NCI-H460 (cell line): ENCODE measurements at places on chromosomes 12 and 14.
A peak's percentile ranks its signal among the peaks of the same experiment; 100 is the strongest.

- no peak for DNase-seq
These were observed 34.9 kb upstream of the TUBA1A start for GRCh38 chr12:49223590-49224369.

- peak; percentile 91 for DNase-seq
These were observed 52.4 kb downstream of the PHLDA1 start for GRCh38 chr12:75979181-75979580.

DNA sequence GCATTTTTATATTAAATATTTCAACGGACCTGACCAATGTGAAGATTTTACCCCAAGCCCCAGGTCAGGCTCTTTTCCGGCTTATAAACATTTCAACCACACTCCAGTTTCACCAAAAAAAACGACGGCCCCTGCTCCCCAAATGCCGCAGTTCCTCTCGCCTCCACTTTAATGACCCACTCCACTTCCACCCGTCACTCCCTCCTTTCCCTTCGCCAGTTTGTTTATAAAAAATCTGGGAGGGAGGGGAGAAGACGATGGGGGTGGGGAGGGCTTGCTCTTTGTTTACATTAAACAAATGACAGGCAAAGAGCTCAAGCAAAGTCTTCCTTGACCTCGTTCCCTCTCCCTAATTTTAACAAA lies 5.4 kb downstream of the SIX6 start:
- no peak for DNase-seq

DNA sequence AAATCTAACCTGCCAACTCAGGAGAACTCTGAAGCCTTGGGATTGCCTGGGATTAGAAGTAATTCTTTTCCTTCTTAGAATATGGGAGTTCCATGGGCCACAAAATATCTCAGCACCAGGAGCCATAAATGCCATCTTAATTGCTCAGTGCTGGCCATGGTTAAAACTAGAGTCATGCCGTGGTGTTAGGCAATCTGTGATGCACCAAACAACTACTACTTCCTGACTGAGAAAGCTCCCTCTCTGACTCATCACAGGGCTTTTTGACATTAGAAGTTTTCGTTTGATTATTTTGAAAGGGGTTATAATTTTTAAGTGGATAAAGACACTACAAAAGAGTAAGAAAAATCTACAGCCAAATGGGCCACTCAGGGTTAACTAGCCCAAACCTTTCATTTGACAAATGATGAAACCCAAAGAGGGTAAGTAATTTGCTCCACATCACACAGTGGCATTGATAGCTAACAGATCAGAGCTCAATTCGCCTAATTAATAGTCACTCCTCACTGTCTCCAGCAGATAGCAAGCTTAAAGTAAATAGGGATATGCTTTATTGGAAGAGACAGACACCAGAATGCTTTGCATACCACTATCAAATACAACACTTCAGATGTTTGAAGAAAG lies 377.3 kb downstream of the EMP1 start:
- peak; percentile 1 for DNase-seq

DNA sequence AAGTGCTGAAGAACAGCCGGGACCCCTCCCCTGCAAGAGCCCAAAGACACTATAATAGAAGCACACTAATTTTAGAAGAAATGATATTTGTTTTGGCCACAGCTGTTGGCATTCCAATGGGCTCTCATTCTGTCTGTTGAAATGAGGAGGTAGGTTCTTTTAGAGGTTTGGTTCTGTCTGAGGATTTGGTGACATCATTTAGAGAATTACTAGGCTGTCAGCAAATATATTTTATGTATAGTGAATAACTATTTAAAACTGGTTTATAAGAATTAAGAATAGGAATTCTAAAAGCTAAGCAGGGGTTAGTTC lies 200.7 kb upstream of the SLC38A2 start:
- no peak for DNase-seq

DNA sequence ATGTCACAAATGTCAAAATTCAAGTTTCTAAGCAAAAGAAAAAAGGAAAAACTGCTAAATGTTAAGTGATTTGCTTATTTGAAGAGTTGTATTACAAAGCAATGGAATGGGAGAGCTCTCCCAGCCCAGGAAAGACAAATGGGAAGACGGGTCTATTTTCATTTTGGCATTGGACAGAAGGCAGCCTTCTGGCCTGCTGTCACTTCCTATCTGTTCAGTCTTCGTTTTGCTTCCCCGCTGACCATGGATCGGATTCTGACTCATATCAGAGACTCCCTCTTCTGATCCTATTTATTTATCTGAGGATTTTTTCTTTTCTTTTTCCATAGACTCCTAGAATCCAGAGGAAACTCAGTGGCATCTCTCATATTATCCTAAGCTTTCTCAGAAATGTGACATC lies 634.9 kb downstream of the DIO2 start:
- DNase-seq: no peak

GRCh38 chr12:87520968-87521367 lies 508.2 kb downstream of the C12orf50 start:
- no peak for DNase-seq

DNA sequence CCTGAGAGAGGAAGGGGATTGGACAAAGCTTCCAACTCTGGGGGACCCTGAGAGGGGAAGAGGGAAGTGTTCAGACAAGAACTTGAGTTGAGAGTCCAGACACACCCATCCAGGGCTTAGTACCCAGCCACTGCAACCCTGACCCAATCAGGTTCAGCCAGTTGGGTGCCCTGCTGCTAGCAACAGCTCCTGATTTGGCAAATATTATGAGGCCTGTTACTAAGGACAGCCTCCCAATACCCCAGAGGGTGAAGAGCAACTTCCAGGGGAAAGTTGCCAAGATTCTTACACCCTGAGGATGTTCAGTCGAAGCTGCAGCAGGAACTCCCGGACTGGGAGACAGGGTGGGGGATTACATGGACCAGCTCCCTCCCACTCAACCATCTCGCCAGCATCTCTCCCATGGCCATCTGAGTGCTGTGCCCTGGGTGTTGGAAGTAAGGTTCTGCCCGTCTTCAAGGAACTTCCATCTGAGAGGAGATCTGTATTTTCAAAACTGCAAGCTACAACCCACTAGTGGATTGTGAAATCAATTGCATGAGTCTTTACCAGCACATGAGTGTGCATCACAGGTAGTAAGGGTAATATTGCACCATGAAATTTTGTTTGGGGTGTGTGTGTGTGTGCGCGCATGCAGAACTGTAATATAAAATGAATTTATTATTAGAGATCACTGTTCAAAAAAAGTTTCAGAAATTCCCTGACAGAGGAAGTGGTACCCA lies 11.5 kb upstream of the KRT78 start:
- DNase-seq: no peak

DNA sequence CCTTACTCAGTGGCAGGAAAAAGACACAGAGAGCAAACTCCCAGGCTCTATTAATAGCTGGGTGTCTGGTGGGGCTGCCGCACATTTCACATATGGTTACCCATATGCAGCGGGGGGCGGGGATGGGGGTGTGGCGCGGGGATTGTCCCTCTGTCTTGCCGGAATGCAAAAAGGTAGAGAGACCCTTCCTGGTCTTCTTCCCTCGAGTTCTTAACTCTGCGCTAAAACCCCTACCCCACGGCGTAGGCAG lies 1.7 kb downstream of the PRMT8 start:
- no peak for DNase-seq

DNA sequence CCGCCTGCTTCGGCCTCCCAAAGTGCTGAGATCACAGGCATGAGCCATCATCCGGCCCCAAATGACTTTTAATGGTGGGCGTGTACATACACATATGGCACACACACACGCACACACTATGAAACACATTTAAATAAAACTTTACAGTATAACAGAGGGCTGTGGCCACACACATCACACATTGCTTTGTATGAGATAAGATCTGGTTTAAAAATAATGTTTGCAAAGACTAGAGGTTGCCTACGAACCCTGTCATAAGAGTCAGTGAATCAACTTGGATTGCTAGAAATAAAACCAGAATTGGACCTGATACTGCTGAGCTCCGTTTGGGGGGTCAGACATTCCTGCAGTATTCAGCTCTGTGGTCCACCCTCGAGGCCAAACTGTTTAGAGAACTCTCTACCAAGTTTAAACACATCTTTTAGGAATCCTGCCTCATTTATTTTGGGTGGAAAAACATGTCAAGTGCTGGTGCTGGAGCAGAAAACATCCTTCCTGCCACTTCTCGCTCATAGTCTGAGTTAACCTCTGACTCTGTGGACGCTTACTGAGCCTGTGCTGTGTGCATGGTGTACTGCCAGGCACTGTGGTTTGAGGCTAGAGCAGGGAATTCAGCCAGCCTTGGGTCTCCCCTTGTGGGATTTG lies 47.8 kb upstream of the EML1 start:
- DNase-seq: no peak

DNA sequence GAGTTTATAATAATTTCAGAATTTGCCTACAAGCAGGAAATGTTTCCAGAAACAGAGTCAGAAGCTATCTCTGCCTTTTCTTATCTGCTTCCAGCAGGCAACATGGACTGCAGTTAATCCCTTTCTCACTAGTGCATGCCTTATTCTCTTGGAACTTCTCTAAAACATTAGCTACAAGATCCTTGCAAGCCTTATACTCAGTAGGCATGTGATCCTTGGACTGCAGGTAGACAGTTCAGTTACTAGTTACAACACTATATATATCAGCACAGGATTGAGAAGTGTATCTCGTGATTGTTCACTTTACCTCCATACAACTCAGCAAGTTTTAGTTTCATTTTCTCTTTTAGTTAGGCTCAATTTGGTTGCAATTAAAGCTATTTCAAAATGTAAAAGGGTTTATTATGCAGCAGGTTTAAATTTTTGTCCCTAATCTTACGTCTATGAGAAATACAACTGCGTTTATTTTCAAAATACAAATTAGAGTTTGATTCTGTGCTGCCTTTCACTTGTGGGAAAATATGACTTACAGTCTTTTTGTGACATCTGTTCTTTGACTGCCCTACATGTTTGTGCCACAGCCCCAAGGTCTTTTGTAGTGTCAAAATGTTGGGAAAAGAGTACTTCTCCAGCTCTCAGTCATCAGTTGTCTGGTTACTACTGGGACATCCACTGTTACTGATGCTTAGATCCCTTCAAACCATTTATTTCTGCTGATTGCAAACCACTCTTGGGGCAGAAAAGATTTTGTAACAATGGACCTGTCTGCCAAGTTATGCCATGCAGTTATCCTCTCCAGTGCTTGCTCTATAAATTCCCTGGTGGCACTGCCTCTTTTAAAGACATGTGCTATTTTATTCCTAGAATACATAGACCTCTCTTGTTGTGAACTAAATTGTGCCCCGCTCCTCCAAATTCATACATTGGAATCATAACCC lies 709.0 kb upstream of the FOXG1 start:
- DNase-seq: peak; percentile 12

DNA sequence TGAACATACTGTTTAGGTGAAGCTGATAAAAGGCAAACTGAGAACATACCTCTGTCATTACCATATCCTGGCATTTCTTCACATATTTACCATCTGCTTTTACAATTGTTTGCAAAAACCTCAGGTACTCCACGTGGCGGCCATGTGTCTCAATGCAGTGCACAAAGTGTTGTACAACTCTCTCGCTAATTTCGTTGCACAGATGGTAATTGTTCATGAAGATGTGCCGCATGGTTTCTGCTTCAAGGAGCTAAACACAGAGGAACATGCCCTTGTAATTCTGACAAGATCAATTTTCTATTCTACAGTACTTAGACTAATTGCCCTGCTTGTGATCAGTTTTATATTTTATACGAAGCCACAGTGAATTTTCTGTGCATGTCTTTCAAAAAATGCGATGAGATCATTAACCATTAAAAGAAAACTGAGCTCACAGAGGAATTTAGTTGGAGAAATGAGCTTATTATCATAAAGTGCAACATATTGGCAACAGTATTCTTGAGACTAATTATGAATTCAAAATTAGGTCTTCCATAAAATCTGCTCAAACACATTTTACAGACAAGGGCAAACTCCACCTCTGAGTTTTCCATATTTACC lies 233.8 kb downstream of the ITPR2 start:
- no peak for DNase-seq

GRCh38 chr14:91300283-91300895 lies 55.9 kb upstream of the GPR68 start:
- DNase-seq: no peak

GRCh38 chr12:131922772-131923171 lies 6.3 kb upstream of the PUS1 start:
- no peak for DNase-seq

DNA sequence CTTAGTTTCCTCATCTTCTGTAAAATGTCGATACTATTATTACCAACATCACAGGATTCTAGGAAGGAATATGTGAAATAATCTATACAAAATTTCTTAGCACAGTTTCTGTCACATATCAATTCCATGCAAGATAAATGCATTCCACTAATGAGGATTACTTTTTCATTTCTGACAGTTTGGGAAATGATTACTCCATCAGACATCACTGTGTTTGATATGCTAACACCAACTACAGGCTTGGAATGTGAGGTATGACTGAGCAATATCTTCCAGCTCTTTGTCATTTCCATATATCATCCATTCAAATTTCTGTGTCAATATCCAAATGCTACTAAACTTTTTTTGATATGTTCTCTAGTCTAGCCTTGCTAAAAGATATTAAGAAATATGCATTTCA lies 111.2 kb upstream of the PTPRQ start:
- DNase-seq: no peak

DNA sequence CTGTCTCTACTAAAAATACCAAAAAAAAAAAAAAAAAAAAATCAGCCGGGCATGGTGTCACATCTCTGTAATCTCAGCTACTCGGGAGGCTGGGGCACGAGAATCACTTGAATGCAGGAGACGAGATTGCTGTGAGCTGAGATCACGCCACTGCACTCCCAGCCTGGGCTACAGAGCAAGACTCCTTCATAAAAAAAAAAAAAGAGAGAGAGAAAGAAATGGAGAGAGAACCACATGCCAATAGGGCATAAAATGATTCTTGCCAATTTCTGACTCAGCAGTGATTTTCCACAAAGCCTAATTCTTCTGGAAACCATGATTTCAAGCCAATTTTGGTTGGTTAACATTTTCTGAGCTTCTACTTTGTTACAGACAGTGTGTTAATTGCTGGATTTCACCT lies 250.4 kb upstream of the SEL1L start:
- no peak for DNase-seq

GRCh38 chr12:66804563-66804974 lies 125.7 kb upstream of the GRIP1 start:
- no peak for DNase-seq
